ENCODE measurements at places on chromosomes 2 and 18.

DNA sequence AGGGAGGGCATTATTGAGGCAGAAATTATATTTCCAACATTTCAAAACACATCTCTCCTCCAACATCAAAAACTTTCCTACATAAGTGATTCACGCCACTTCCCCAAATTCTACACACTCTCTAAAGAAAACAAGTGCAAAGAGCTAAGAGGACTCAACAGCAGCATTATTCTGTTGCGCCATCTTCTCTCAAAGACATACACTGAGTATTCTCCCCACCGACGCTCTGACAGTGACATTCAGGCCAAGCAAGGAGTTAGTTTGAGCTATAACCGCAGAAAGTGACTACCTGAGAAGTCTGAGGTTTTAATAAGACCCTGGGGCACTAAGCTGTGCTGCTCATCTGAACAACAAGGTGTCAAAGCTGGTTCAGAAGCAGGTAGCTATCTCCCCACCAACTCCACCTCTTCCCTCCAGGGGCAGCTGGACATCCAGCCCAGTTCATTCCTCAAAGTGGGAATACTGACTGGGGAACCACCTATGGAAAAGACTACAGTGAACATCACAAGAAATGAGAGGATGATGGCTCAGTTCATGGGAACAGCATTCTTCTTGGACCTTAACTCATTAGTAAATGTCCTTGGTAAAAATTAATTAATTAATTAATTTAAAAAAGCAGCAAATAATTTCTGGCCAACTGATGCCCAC lies 309.5 kb upstream of the CCDC68 start:
- ATAC-seq: no peak

- ATAC-seq: peak; percentile 34
Observed at GRCh38 chr2:10091182-10091888, 11.1 kb upstream of the CYS1 start.

GRCh38 chr2:3442185-3442584 lies 62.7 kb downstream of the TRAPPC12 start:
- no peak for ATAC-seq

GRCh38 chr2:223944703-223945531 lies at the start of gene WDFY1:
TSS of gene WDFY1 (minus strand) at chr2:223945335. CDS start at chr2:223945284, 51 bp downstream.
- peak; percentile 96 for ATAC-seq

- ATAC-seq: no peak
Observed at GRCh38 chr2:10170256-10170655, 47.7 kb downstream of the RRM2 start.

DNA sequence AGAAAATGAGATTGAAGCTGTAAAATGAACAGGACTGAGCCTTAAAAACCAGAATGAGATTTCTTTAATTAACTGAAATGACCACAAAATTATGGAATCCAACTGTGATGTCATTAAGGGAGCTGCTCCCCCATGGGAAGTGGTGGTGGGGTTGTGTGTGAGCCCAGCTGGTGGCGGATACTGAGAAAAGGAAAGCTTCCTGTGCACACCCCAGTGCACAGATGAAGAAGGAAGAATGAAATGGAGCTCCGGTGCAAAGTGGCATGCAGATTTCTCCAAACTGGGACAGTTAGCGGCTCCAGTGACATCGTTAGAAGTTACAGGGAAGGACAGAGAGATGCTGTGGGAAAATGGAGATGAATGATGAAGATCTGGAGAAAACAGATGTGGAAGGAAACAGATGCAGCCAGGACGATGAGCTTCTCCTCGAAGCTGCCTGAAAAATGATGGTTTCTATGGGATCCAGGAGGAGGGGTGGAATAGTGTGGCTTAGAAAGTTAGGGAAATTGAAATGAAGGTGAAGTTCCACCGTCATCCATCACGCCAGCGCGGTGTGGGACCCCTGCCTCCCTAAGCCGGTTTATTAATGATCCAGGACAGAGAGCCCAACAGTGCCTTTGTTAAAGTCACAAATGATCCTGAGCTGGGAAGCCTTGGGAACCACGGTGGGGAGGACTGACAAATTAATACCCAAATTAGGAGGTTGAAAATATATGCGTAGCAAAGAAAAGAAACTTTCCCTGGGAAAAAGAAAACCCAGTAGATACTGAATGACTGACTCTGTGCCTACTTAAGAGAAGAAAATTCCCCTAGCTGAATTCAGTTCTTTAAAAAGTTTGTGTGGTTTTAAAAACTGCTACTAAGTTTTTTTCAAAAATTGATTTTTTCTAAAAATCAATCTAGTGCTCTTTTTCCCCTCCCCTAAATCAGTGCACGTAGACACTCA lies 77.2 kb downstream of the TSN start:
- no peak for ATAC-seq

GRCh38 chr2:73714091-73714490 lies 23.1 kb downstream of the TPRKB start:
- no peak for ATAC-seq

- peak; percentile 59 for ATAC-seq
Observed at GRCh38 chr18:77127769-77128671, 4.6 kb downstream of the MBP start.

DNA sequence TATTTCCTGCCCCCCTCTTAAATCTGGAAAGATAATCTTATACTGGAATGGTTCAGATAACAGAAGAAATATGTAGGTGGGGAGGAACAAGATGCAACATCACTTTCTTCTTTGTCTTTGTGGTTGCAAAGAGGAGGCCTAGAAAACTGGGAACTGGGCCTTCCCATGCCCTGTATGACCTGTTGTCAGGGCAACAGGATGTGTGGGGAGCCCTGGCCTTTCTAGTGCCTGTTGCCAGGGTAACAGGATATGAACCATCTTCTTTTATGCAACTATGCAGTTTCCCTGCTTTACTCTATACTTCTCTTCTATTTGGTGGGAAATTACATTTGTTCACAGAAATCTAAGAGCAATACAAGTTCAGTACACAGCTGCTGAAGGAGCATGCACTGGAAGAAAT lies 79.8 kb upstream of the PDE1A start:
- ATAC-seq: no peak

- peak; percentile 71 for ATAC-seq
Observed at GRCh38 chr2:127675331-127676261, at the start of gene LIMS2. TSS of gene LIMS2 (minus strand) at chr2:127675530. CDS start at chr2:127675024, 506 bp downstream.

DNA sequence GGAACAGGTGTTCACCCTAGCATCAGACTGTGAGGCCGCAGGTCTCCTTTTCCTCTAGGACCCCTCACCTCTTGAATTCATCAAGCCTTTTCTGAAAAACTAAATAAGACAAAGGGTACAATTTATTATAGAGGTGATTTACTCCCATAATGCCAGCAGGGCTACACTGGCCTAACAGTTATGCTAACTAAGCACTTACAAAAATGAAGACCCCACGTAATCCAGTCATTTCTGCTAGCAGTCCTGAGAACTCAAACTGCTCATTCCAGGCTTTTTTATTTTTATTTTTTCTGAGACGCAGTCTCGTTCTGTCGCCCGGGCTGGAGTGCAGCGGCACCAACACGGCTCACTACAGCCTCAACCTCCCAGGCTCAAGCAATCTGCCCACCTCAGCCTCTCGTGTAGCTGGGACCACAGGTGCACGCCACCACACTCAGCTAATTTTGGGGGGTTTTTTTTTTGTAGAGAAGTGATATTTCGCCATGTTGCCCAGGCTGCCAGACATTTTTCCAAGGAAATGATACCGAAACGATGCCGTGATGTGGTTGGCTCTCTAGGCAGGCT lies 14.2 kb downstream of the CAPG start:
- no peak for ATAC-seq

DNA sequence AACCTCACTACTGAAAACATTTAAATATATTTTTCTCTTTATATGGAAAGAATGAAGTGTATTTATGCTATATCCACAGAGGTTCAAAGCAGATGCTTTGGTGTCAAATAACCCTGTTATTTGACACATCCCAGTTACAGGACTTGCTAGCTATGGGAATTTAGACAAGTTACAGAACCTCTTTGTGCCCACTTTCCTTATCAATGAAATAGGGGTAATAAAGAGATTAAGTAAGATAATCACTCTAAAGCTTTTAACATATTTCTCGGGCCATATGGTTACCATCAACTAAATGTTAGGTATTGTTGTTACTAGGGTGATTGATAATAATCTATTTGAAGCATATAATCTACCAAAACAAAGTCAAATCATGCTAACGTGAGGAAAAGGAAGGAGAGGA lies 1660.6 kb upstream of the NXPH2 start:
- ATAC-seq: no peak

DNA sequence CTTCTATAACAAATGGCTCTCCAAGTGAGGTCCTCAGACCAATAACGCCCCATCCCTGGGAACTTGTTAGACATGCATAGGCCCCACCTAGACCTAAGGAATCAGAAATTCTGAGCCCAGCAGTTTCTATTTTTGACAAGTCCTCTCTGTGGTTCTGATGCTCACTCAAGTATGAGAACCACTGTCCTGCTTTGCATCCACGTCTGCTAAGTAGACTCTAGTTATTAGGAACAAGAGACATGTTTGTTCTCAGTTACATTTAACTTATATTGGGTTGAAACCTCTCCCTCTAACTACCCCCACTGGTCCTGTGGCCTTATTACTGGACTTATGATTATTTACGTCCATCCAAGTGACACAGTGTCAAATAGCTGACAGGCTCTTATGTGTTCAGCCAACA lies 70.3 kb downstream of the TMEM17 start:
- ATAC-seq: no peak

DNA sequence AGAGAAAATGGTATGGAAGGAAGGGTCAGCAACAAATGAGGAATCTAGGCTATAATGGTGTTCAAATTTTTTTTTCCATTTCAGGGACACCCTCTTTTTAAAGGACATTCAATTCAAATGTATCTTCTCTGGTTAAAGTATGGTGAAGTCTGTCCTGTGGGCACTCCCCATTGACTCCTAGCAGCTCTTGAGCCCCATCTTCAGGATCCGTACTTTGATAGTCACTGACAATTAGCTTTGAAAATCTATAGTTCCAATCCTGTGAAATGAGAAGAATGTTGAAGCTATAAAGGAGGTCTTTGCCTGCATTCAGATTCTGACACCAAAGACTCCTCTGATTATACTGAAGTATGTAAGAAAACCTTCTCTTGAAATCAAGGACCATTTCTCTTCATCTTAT lies 43.3 kb downstream of the KCNH7 start:
- no peak for ATAC-seq

DNA sequence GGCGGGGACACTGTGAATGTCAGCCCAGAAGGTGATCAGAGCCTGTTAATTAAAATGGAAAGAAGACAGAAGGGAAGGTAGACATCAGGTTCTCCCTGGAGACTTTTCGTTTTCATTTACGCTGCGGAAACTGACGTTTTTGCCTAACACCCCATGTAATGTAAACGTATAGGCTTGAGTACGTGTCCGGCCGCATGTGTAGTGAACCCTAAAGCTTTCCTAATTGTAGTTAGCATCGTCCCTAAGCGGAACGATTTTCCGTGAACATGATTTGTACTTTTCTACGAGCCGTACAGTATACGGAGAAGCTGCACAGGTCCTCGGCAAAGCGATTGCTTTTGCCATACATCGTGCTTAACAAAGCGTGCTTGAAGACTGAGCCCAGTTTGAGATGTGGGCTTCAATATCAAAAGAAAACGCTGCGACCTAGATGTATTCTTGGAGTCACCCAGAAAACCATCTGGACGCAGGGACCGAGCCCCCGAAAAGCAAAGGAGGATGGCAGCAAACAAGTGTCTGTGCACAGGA lies 284 bp downstream of the TIMM21 start:
- no peak for ATAC-seq

DNA sequence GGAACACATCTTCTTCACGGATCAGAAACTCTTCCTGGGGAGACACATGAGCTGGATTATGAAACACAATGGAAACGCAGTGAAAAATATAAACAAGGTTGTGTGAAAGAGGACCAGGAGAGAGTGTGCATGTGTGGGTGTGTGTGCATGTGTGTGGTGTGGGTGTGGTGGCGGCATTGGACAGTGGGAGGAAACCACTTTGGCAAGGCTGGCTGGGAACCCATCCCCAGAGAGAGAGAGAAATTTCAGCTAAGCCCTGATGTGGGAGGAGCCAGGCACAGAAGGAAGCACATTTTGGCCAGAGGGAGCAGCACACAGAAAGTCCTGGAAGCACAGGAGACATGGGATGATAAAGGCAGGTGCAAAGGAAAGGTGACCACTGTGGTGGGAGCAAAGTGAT lies 147.6 kb upstream of the COPS8 start:
- peak; percentile 84 for ATAC-seq

DNA sequence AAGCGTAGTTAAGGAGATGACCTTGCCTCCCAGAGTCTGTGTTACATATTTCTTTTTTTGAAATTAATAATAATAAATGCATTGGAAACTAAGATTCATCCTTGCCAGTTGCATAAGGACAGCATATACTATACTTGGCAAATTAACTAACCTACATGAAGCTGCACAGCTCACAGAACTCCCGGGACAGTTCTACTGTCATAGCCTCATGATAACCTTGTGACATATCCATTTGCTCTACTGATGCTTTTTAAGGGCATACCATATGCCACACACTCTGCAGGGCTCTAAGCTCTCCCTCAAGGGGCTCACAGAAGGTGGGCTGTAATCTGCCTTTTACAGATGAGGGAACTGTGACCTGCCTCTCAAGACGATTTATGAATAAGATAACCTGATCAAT lies 3.8 kb downstream of the ITGB1BP1 start:
- no peak for ATAC-seq

GRCh38 chr2:240922245-240922981 lies 16.3 kb downstream of the CROCC2 start:
- ATAC-seq: no peak
